ENCODE measurements at places on chromosomes 4 and X.
A peak's percentile ranks its signal among the peaks of the same experiment; 100 is the strongest.

- DNase-seq, result no peak
- H3K4me1 ChIP-seq, result no peaks in the 10 kb centered on the region
- no peak overlapping the region for H3K27ac ChIP-seq
- no peak overlapping the region for H3K4me3 ChIP-seq
Observed at GRCh38 chr4:176791591-176792325, 964 bp downstream of the VEGFC start.

DNA sequence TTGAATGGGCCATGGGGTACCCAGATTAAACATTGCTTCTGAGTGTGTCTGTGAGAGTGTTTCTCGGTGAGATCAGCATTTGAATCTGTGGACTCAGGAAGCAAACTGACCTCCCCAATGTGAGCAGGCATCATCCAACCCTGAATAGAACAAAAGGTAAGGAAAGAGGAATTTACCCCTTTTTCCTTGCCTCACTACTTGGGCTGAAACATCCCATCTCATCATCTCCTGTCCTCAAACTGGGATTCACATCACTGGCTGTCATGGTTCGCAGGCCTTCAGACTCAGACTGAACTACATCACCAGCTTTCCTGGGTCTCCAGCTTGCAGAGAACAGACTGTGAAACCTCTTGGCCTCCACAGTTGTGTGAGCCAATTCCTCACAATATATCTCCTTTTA lies 47.1 kb downstream of the TEC start:
- H3K4me3 ChIP-seq, result no peak overlapping the region
- H3K4me1 ChIP-seq, result no peaks in the 10 kb centered on the region
- H3K27me3 ChIP-seq, result no peaks in the 10 kb centered on the region
- DNase-seq, result no peak
- H3K27ac ChIP-seq, result no peak overlapping the region
- H3K36me3 ChIP-seq, result no peaks in the 10 kb centered on the region

GRCh38 chr4:128068918-128069317 lies 7.8 kb downstream of the LARP1B start:
- no peak overlapping the region for H3K4me3 ChIP-seq
- no peaks in the 10 kb centered on the region for H3K36me3 ChIP-seq
- no peak overlapping the region for H3K27ac ChIP-seq
- DNase-seq, result no peak

DNA sequence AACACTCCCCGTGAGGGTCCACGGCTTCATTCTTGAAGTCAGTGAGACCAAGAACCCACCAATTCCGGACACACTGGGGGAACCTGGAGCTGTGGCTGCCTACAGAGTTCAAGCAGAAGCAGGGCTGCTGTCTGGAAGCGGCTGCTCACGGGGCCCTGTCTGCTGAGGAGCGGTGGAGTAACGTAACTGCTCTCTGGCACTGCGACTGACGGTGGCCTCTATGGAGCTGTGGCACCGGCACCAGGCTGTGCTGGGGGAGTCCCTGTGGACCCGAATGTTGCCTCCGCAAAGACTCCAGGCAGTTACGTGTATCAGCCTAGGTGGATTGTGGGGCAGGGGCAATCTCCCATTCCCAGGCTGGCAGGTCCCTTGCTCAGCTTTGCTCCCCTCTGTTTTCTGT lies 703.3 kb upstream of the FRG1 start:
- H3K4me3 ChIP-seq, result no peak overlapping the region
- no peaks in the 10 kb centered on the region for H3K27me3 ChIP-seq
- no peaks in the 10 kb centered on the region for H3K36me3 ChIP-seq
- H3K27ac ChIP-seq, result no peak overlapping the region
- H3K4me1 ChIP-seq, result no peaks in the 10 kb centered on the region
- DNase-seq, result no peak

- H3K36me3 ChIP-seq, result peaks cover 19% of the 10 kb centered on the region
- no peaks in the 10 kb centered on the region for H3K27me3 ChIP-seq
- H3K4me1 ChIP-seq, result peaks cover 54% of the 10 kb centered on the region
- H3K4me3 ChIP-seq, result peak overlapping the region; percentile 56
- no peak overlapping the region for H3K27ac ChIP-seq
Observed at GRCh38 chr4:80197601-80198440, 518 bp downstream of the PRDM8 start.

GRCh38 chrX:6026980-6027379 lies 201.7 kb downstream of the NLGN4X start:
- H3K27ac ChIP-seq, result no peak overlapping the region
- H3K4me3 ChIP-seq, result no peak overlapping the region
- no peaks in the 10 kb centered on the region for H3K4me1 ChIP-seq
- no peaks in the 10 kb centered on the region for H3K27me3 ChIP-seq

DNA sequence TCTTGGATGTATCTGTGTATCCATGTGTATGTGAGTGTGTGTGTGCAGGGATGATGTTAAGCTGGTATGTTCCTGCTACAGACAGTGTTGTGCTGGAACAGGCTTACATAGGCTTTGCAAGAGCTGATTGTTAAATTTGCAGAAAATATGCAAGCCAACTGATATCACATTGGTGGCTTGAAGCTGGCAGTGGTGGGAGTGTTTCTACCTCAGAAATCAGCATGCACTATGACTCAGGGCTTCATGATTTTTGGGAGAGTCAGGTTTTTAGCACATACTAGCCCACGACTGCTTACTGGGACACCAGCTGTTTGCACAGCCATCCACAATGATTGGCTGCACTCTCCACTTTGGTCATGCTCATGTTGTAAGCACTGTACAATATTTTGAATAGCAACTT lies 261.8 kb downstream of the DHX15 start:
- H3K36me3 ChIP-seq, result no peaks in the 10 kb centered on the region
- no peak overlapping the region for H3K27ac ChIP-seq
- no peaks in the 10 kb centered on the region for H3K27me3 ChIP-seq
- H3K4me1 ChIP-seq, result no peaks in the 10 kb centered on the region
- DNase-seq, result no peak

DNA sequence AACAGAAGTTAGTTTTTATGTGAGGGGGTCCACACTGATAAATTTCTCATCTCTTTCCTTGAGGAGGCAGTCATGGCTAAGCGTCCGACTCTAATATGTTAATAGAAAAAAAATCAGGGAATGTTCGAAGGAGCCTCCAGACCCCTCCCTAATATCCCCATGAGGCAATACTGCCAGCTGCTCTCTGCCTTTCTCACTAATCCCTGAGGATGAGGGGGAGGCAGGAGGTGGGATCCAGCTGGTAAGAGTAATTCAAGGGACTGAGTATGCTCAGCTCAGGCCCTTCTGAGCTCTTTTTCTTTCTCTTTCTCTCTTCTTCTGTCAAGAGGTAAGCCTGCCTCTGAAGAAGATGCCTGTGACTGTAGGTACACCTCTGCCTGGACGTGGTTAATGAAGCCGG lies 51.7 kb downstream of the PIR start:
- peaks cover 17% of the 10 kb centered on the region for H3K27me3 ChIP-seq
- no peaks in the 10 kb centered on the region for H3K36me3 ChIP-seq
- H3K4me3 ChIP-seq, result no peak overlapping the region
- no peak overlapping the region for H3K27ac ChIP-seq
- no peaks in the 10 kb centered on the region for H3K4me1 ChIP-seq

GRCh38 chr4:169243825-169244609 lies 26.7 kb downstream of the SH3RF1 start:
- no peaks in the 10 kb centered on the region for H3K36me3 ChIP-seq
- peaks cover 51% of the 10 kb centered on the region for H3K27me3 ChIP-seq
- no peak for DNase-seq
- no peaks in the 10 kb centered on the region for H3K4me1 ChIP-seq

GRCh38 chr4:184843984-184844554 lies 18.3 kb upstream of the ACSL1 start:
- no peak overlapping the region for H3K27ac ChIP-seq
- H3K4me3 ChIP-seq, result no peak overlapping the region
- H3K27me3 ChIP-seq, result peaks cover 61% of the 10 kb centered on the region
- DNase-seq, result no peak

DNA sequence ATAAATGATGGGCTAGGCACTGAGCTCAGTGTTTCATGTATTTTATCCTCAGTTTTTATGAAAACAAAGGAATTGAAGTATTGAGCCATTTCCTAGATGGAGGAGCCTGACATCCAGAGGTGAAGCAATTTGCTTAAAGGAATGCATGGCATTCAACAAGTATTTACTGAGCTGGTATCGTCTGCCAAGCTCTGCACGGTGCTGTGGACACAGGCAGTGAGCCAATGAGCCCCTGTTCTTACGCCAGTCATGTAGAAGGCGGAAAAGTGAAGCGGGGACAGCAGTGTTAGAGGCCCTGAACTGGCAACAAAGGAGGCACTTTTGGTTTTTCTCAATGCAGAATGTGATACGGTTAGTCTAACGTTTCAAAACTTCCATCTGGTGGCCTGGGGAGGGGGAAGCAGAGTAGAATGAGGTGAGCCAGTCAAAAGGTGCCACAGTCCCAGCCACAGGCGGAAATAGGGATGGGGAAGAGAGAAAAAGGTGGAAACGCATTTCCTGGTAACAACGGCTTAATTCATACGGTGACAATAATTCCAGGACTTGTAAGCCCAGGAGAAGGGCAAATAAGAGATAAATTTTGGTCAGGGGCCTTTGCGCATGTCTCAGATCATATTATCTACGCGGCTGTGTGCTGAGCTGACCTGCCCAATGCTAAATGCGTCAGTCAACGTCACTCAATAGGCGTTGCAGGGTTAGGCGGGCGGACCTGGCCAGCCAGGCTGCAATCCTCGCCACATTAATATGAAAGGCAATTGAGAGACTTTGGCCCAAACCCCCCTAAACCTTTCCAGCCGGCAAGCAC lies 133.9 kb downstream of the AFAP1 start:
- DNase-seq, result no peak
- H3K27me3 ChIP-seq, result no peaks in the 10 kb centered on the region
- peaks cover 6% of the 10 kb centered on the region for H3K4me1 ChIP-seq
- no peak overlapping the region for H3K27ac ChIP-seq

DNA sequence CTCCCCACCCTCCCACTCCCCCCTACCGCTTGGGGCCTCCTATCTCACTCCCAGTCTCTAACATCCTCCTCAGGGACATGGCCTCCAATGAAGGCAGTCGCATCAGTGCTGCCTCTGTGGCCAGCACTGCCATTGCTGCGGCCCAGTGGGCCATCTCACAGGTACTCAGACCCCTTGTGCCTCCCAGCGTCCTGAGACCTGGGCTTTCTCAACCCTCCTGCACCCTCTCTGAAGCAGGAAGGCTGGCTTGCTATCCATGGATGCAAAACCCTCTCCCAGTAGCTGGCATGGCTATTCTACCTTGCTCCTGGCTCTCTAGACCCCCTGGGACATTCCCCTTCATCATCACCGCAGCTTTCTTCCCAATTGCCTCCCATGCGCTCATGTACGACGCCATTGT lies 13.3 kb upstream of the UBA1 start:
- DNase-seq, result no peak
- peaks cover 37% of the 10 kb centered on the region for H3K36me3 ChIP-seq
- no peaks in the 10 kb centered on the region for H3K4me1 ChIP-seq
- no peak overlapping the region for H3K4me3 ChIP-seq
- no peak overlapping the region for H3K27ac ChIP-seq
- H3K27me3 ChIP-seq, result no peaks in the 10 kb centered on the region

DNA sequence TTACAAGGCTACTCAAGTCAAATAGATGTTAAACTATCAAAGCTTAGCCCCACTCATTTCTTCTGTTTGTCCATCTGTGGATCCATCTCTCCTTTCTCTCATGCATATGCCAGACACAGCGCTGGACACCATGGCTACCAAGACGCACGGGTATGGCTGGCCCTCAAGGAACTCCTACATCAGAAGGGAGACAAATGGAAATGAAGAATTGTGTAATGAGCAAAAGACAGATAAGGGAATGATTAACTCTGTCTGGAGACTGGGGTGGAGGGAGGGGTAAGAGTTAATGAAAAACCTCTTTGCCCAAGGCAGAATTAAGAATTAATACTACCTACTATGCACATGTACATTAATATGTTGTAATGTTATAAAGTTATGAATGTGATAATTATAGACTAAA lies 88.1 kb downstream of the MGST2 start:
- peaks cover 17% of the 10 kb centered on the region for H3K27me3 ChIP-seq
- H3K4me3 ChIP-seq, result no peak overlapping the region
- no peak overlapping the region for H3K27ac ChIP-seq
- DNase-seq, result no peak

DNA sequence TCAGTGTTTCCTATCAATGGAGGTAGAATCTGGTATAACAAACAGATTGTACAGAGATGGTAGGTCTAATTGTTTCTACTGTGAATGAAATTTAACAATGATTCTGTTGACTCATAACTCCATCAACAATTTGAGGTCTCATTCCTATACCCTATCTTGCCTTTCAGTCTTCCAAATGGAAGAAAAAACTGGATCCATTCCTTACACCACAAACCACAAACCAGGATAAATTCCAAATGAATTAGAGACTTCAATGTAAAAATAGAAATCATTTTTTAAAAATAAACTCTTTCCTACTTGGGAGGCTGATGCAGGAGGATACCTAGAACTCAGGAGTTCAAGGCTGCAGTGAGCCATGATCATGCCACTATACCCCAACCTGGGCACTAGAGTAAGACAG lies 114.4 kb upstream of the WDR44 start:
- H3K27ac ChIP-seq, result no peak overlapping the region
- H3K4me3 ChIP-seq, result no peak overlapping the region
- peaks cover 9% of the 10 kb centered on the region for H3K27me3 ChIP-seq
- no peaks in the 10 kb centered on the region for H3K4me1 ChIP-seq
- DNase-seq, result no peak

DNA sequence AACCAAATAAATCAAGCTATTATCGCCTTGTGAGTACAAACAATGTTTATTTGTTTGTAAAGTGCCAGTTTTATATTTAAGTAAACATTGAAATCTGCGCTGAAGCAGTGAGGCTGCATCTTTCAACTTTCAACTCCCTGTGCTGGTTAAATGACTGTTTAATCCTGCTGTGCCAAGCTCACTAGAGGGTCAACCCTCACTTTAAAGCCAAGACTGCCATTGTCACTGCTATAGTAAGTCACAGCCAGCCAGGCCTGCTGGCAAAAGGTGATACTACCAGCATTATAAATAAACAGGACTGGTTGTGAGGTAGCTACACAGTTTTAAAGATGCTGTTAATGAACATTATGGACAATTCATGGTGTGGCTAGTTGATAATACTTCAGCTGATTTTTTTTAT lies 34.6 kb downstream of the EFHC2 start:
- no peaks in the 10 kb centered on the region for H3K4me1 ChIP-seq
- H3K27ac ChIP-seq, result no peak overlapping the region
- no peaks in the 10 kb centered on the region for H3K36me3 ChIP-seq
- no peak overlapping the region for H3K4me3 ChIP-seq

DNA sequence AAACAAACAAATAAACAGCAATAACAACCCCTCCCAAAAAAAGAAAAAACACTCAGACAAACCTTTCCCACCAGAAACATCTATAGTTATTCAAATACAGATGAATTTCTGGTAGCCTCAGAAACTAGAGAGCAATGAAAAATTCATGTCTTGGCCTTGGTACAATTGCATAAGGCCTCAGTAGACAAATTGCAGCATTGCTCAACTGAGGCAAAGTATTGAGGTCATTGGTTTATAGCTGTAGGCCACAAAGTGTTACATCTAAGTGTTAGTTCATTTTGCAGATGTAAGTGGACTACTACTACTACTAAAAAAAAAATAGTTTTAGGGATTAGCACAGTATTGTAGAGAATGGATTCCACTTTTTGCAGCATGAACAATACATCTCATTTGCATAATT lies 2268.3 kb downstream of the ARAP2 start:
- no peak overlapping the region for H3K4me3 ChIP-seq
- no peaks in the 10 kb centered on the region for H3K4me1 ChIP-seq
- no peaks in the 10 kb centered on the region for H3K27me3 ChIP-seq
- H3K27ac ChIP-seq, result no peak overlapping the region
- peaks cover 2% of the 10 kb centered on the region for H3K36me3 ChIP-seq

- H3K36me3 ChIP-seq, result no peaks in the 10 kb centered on the region
- H3K27ac ChIP-seq, result no peak overlapping the region
- H3K4me1 ChIP-seq, result no peaks in the 10 kb centered on the region
- H3K27me3 ChIP-seq, result peaks cover 15% of the 10 kb centered on the region
- no peak overlapping the region for H3K4me3 ChIP-seq
Observed at GRCh38 chr4:109207061-109207460, 95.4 kb downstream of the COL25A1 start.
